Activated naive CD4-positive, alpha-beta T cell treated with anti-CD3 and anti-CD28 coated beads, Interleukin-2, amount 50 U/mL, for 72 hours (primary cell): ENCODE measurements at places on chromosomes 16 and 17. TPM values are rescaled to one million over a fixed set of nuclear protein-coding genes. Genes with fewer than 3 reads are reported as not detected.
A peak's percentile ranks its signal among the peaks of the same experiment; 100 is the strongest.

SOX15 gene
- total RNA-seq, result 0.23 TPM

BCL6B gene
- 0.59 TPM for total RNA-seq

FN3K gene
- 7.0 TPM for total RNA-seq

SPATA33 gene
- total RNA-seq, result 18.2 TPM

NPB gene
- 0.27 TPM for total RNA-seq

ABHD15 gene
- 5.1 TPM for total RNA-seq

DNAAF8 gene
- 0.09 TPM for total RNA-seq

CHST4 gene
- total RNA-seq, result not detected

ZNF276 gene
- 28.3 TPM for total RNA-seq

MFSD11 gene
- total RNA-seq, result 23.2 TPM

TNP2 gene
- not detected for total RNA-seq

GRCh38 chr16:1890024-1890707 is 18.2 kb upstream of the MEIOB start:
- DNase-seq, result no peak

- no peak for DNase-seq
Observed at GRCh38 chr17:59890720-59891119, 2.0 kb downstream of the TUBD1 start.

DNA sequence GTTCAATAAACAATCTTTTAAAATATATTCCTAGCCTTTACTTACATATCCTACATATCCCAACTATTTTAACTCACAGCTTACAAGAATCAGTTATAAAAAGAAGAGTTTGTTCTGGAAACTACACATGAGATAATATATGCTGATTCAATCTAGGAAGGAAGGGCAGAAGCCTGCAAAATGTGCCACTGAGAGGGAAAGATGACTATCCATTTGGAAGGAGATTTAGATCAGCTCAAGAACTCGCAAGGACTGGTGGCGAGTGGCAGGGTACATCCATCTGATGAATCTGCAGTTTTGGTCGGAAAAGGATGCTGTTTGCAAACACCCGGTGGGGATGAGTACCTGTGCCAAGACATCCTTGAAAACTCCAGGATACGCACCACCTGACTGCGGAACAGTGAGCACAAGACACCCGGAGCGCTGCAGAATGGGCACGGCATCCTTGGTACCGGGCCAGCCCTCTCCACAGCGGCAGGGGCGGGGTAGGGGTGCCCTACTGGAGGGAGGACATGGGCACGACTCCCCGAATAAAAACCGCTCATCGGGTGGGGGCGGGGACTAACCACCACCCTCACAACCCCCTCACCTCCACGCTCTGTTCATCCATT is 723 bp downstream of the TRIM37 start:
- DNase-seq, result peak; percentile 65

DNA sequence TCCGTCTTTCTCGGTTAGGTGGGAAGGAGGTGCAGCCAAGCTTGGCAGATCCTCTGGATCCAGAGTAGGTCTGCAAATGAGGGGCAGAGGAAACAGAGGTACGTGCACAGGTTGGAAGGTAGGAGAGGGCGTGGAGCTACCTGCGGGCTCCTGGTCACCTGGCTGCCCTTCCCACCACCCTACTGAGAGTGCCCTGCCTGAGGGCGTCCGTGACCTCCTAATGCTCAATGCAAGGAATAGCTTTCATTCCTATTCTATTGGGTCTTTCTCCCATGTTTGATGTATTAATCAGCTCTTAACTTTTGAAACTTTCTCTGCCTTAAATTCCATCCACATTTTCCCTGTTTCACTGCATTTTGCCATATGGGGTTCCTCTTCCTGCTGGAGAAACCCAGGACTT is 44.6 kb downstream of the MYH13 start:
- DNase-seq, result no peak

- no peak for DNase-seq
Observed at GRCh38 chr16:24700549-24701392, 28.7 kb upstream of the TNRC6A start.

GRCh38 chr17:19017804-19018599 is 13.4 kb upstream of the FAM83G start:
- DNase-seq, result no peak

GRCh38 chr16:67091906-67092566 is 17.7 kb upstream of the PHAF1 start:
- DNase-seq, result no peak

- no peak for DNase-seq
Observed at GRCh38 chr16:78455861-78456260, 356.4 kb downstream of the WWOX start.

- DNase-seq, result no peak
Observed at GRCh38 chr17:17035920-17036523, 6.2 kb upstream of the MPRIP start.

DNA sequence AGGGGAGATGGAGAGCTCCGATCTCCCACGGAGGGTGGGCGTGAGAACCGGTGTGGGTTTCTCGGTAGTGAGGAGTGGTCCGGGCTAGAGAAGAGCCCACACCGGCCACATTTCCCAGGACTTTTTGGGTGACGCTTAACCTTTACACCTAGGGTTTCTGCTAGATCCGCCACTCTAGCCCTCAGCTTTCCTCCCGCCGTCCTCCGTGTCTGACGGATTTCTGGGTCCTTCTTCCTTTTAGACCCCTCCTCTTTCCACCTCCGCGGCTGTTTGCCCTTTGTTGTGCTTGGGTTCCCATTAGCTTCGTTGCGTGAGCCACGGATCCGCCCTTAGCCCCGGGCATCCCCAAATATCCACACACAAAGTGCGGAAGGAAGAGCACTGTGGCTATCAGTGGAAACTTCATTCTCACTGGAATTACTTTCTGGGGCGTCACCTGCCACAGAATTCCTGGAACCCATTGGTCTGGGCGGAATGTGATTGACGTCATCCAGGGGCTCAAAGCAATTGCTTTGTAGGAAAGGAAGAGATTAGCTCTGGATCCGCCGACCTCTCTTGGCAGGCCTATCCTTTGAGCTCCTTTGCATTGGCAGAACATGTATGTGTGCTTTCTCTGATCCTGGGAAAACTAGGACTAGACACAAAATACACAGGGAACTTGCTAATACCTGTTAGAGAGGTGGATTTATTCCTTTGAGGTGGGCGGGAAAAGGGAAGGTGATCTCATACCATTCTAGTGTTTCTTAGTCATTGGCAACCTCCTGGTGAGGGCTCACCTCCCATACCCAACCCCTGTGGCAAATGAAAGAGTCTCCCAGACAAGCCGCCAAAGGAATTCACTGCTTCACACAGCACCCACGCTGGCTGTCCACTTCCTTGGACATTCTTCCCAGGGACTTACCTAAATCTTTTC is 654 bp downstream of the TNFAIP1 start:
- DNase-seq, result no peak

DNA sequence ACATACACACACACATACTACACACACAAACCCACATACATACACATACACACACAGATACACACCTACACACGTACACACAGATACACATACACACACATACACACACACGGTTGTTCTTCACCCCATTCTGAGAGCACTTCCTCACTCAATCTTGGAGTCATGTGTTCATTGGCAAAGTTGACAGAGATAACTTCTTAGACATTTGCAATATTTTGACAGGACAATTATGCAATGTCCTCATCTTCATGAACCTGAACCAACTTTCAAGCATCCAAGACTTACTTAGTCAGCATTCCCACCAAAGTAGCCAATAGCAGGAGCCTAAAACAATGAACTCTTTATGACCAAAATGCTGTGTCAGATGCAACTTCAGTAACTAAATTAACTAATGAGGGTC is 77.1 kb upstream of the DNAH17 start:
- DNase-seq, result no peak

DNA sequence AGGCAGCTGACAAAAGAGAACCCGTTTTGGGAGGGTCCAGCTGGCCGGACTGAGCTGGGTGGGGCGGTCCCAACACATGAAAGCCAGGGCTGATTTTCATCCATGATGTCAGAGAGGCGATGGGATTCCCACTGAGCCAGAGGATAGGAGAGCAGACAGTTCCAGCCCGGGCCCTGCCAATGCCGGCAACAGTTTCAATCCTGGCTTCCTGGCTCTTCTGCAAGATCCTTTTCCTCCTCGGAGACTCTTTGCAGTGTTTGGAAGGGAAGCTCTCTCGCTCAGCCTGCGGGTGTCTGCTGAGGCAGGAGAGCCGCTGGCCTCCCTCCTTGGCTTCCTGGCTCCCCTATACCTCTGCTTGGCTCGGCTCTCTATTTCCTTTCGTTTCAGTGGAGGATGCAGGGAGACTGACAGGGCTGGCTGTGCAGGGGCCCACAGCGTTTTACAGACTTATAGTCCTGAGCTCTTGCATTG is 145.5 kb upstream of the SOX9 start:
- no peak for DNase-seq

- no peak for DNase-seq
Observed at GRCh38 chr17:862582-862981, 80.4 kb downstream of the MRM3 start.

- peak; percentile 70 for DNase-seq
Observed at GRCh38 chr17:73255671-73256181, 6.0 kb downstream of the CPSF4L start.

DNA sequence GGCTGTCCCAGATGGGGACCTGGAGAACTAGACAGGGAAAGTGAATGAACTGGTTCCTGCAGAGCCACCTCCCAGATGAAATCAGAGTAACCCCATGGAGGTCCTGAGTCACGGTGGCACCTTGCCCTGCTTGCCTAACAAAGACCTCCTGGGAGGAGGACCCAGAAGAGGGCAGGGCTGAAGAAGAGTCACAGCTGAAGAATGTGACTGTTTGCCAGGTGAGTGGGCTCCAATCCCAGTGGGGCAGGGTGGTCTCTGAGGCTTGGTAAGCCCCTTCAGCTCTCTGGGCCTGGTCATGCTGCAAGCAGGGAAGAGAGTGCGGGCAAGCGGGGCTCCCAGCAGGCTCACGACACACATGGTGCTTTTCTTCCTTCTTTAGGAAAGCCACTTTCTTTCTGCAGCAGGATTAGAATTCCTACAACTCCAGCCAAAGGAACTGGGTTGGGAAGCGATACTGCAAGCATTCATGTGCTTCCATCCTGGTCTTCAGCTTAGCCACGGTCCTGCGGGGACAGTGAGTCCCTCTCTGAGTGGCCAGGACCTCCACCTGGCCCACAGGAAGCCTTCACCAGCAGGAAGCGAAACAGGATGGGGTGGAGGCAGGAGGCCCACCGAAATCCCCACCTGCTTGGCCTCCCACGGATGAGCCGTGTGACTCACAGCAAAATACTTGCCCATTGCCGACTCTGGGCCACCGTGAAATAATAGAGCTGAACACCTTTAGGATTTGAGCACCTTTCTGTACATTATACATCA is 4.3 kb downstream of the C16orf74 start:
- no peak for DNase-seq
